HTR-8/SVneo (cell line): ENCODE measurements at places on chromosomes 2 and 18.

DNA sequence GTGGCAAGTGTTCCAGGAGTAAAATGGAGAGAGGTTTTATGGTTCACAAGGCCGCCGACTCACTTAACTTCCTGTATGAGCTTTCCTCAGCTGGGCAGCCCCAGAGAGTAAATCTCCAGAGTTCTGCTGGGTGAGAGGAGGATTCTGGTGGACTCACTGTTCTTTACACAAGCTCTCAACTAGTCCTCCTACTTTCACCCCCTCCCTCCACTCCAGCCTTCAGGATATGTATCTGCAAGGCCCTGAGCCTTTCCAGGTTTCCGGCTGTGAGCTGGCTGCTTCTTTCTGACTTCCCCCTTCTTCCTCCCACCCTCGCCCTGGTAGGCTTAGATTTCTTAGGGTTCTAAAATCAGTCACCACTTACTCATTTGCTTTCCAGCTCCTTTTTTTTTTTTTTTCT is 34.0 kb downstream of the EML6 start:
- DNase-seq, result no peak

- no peak for DNase-seq
These were observed 105.8 kb upstream of the UGP2 start for GRCh38 chr2:63735931-63736330.

- no peak for DNase-seq
These were observed 261.8 kb upstream of the FANCL start for GRCh38 chr2:58502931-58503330.

GRCh38 chr2:219003267-219003634 is 10.0 kb upstream of the CRYBA2 start:
- no peak for DNase-seq
